ENCODE measurements at places on chromosomes 3 and 15.

DNA sequence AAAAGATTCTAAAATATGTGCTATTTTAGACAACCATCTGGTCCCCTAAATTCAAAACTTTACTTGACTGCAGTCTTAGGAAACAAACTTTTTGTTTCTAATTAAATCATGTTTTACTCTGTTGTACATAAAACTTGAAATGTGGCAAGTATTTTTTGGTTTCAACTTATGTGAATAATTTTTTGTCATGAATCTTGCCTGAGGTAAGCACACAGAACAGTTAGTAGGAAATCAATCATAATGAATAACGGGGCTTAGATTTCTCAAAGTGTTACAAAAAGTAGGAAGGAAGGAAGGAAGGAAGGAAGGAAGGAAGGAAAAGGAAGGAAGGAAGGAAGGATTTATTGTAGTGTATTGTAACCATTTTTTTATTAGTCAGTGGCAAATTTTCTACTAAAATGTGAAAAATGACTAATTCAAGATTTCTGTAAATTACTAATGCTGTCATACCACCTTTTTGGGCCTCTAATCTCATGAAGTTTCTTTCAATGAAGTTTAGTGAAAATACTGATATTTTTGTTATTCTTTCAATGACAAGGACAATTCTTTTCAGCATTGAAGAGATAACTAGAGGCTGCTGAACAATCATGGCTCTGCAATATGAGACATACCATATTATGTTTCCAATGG lies 1689.2 kb downstream of the OTOL1 start:
- DNase-seq = no peak

GRCh38 chr3:127747751-127748521 lies 74.4 kb downstream of the MGLL start:
- no peak for DNase-seq

GRCh38 chr3:53134631-53135232 lies 4.5 kb upstream of the RFT1 start:
- DNase-seq = no peak

- no peak for DNase-seq
Measured at GRCh38 chr3:29247088-29247745, 33.7 kb upstream of the RBMS3 start.

GRCh38 chr3:191139736-191140135 lies 59.3 kb upstream of the OSTN start:
- no peak for DNase-seq

DNA sequence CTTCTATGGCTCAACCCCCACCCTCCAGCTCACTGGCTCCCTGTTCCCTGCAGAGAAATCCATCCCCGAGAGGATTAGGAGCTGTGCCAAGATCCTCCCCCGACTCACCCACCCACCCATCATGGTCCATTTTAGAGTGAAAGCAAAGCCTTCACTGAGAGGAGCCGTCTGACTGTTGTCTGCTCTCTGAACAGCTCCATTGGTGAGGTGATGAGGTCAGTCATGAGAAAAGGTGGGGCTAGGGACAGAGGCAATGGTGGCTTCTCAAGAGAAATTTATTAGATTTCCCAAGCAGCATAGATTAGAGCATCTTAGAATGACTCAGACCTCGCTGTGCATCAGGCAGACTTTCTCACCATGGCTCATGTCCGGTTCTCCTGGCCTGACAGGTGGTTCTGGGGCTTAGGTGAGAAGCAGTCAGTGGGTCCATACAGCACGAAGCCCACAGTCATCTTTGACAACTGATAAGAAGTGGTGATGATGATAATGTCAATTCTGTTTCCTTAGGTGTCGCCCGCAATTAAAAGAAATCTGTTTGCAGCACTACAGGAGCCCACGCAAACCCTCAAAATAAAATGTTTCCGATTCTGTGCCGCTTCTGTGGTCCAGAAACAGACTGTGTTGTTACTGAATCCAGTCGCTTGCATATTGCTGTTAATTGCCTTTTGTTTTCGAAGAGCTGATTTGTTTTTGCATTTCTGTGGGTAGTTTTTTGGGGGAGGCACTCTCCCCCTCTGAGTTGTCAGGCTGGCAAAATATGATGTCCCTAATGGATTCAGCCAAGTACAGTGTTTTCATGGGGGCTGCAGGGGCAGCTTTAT lies 24.8 kb upstream of the RHO start:
- no peak for DNase-seq

GRCh38 chr3:73609315-73609641 lies 15.5 kb downstream of the PDZRN3 start:
- no peak for DNase-seq

- no peak for DNase-seq
Measured at GRCh38 chr3:155512867-155513261, 219.4 kb upstream of the STRIT1 start.

- DNase-seq = no peak
Measured at GRCh38 chr15:45333550-45333949, 44.8 kb downstream of the GATM start.

- no peak for DNase-seq
Measured at GRCh38 chr3:4008205-4008604, 209.0 kb downstream of the LRRN1 start.
